ENCODE measurements at places on chromosomes 3 and 15. TPM values are rescaled to one million over a fixed set of nuclear protein-coding genes. Genes with fewer than 3 reads are reported as not detected.

DNA sequence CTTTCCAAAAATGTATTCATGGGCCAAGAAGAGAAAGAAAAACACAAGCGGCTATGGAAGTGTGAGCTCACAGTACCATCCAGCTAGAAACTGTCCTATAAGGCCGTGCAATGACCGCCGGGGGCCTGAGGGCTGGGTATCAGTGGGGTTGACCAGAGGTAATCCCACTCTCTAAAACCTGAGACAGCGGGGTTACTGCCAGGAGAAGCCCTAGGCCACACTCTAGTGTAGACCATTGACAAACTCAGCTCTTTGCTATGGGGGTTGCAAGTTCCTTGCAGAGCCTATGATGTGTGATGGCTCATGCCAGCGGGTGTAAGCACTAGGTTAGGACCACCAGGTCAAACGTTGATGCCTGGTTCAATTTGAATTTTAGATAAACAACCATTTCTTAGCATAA, 25.9 kb upstream of the SLCO2A1 start:
- H3K36me3 ChIP-seq: no peaks in the 10 kb centered on the region
- H3K27ac ChIP-seq: no peak overlapping the region
- H3K4me1 ChIP-seq: peaks cover 20% of the 10 kb centered on the region
- no peak overlapping the region for H3K4me3 ChIP-seq
- DNase-seq: no peak

Gene FETUB
- polyA plus RNA-seq: 5.8 TPM

DNA sequence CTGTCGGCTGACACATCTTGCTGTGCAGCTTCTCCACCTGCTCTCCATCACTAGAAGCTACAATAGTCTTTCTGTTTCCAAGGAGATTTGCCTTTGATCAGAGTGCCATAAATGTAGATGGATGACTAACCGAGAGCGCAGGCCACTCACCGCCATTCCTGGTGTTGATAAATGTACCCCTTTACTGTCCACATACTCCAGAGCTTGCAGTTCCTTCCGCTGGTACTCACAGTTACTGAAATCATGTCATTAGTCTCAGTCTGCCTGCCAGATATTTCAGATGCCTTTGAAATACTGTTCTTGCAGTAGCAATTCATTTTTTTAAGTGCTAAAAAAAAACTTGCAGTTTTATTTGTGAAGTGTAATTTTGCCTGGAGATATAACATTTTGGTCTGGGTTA, 72.3 kb downstream of the BLM start:
- no peak overlapping the region for H3K27ac ChIP-seq
- H3K36me3 ChIP-seq: no peaks in the 10 kb centered on the region
- H3K4me1 ChIP-seq: no peaks in the 10 kb centered on the region
- H3K4me3 ChIP-seq: no peak overlapping the region
- no peak for DNase-seq

- H3K4me1 ChIP-seq: no peaks in the 10 kb centered on the region
- no peak for DNase-seq
- H3K4me3 ChIP-seq: no peak overlapping the region
- no peak overlapping the region for H3K27ac ChIP-seq
- no peaks in the 10 kb centered on the region for H3K36me3 ChIP-seq
These were observed 71.0 kb downstream of the THSD4 start for GRCh38 chr15:71186267-71186666.

DNA sequence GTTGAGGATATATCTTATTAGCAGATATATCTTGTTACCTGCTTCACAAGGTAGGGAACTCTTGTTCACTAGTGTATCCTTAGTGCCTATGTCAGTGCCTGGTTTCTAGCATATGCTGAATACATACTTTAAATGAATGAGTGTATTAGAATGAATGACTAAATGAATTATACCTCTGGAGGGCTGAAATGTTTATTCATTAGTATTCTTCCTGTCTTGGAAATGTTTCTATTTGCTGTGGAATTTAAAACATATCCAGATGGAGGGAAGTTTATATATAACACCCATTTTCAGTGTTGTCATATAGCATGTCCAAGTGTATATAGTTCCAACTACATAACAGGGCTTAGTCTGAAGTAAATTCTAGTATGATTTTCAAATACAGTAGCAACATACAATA, 581.5 kb downstream of the TBL1XR1 start:
- no peaks in the 10 kb centered on the region for H3K27me3 ChIP-seq
- H3K4me1 ChIP-seq: no peaks in the 10 kb centered on the region
- no peaks in the 10 kb centered on the region for H3K36me3 ChIP-seq
- DNase-seq: no peak

GRCh38 chr3:63308072-63308471, 30.0 kb downstream of the SYNPR start:
- no peaks in the 10 kb centered on the region for H3K4me1 ChIP-seq
- H3K27ac ChIP-seq: no peak overlapping the region
- DNase-seq: no peak

GRCh38 chr3:184715943-184716621, 4.2 kb upstream of the MAGEF1 start:
- no peaks in the 10 kb centered on the region for H3K27me3 ChIP-seq
- H3K27ac ChIP-seq: peak overlapping the region; percentile 93

Gene TRPM1
- not detected for polyA plus RNA-seq

GRCh38 chr3:46666453-46666845, 27.0 kb downstream of the ALS2CL start:
- DNase-seq: no peak
- H3K27me3 ChIP-seq: no peaks in the 10 kb centered on the region
- no peak overlapping the region for H3K27ac ChIP-seq
- no peaks in the 10 kb centered on the region for H3K36me3 ChIP-seq

GRCh38 chr3:59254976-59255375, 205.2 kb upstream of the CFAP20DC start:
- H3K36me3 ChIP-seq: no peaks in the 10 kb centered on the region
- no peaks in the 10 kb centered on the region for H3K27me3 ChIP-seq

DNA sequence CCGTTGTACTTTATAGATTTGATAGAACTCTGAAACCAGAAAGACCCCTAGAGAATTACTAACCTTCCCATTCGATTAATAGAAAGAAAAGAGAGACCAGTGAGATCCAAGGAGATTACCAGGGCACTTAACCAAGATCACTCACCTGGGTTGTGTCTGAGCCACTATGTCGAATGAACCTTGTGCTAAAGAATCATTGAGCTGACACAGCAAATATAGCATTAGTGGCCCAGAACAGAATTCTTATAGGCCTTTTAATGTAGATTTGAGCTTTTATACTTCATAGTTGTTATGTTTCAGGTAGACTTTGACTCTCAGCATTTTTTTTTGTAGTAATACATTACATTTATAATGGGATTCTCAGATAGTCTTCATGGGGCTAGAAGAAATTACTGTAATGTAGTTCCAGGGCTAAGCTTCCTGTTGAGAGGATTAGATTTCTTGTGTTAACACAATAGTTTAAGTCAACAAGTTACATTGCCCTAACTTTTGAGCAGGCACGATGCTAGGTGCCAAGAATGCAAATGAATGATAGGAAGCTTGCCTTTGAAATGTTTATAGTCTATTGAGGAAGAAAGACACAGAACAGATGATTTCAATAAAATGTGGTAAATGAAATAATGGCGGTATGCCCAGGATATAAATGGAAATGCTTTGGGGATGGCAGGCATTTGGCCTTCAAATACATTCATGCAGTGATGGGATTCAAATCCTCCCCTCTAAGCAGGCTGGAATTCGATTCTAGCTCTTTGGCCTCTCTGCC, 24.4 kb upstream of the ABHD10 start:
- H3K36me3 ChIP-seq: no peaks in the 10 kb centered on the region
- H3K27ac ChIP-seq: peak overlapping the region; percentile 16
- H3K4me3 ChIP-seq: no peak overlapping the region
- H3K27me3 ChIP-seq: no peaks in the 10 kb centered on the region

DNA sequence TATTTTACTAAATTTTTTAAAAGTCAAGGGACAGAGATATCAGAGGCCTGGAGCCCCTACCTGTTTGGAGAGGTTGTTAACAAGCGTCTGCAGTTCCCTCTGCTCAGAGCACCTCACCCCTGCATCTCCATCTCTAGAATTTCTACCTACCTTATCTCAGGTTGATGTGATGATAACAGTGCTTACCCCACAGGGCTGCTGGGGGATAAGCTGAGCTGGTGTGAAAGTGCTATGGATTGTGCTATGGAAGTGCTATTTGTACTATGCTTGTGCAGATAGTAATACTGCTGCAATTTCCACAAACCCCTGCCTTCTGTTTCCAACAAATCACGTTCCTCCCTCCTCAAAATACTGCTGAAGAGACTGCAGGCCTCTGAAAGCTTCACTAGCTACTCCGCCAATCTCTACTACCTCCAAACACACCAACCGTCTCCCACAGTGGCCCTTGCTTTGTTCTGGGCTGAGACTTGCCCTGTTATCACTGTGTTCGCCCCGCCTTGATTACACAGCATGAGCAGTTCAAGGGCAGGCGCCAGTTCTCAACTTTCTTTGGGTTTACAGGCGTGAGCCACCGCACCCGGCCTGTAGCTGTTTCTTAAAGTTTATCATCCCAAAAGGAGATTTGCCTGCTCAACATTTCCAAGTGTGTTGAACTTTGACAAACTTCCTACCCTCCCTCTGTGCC, 28.4 kb upstream of the PARL start:
- no peak overlapping the region for H3K4me3 ChIP-seq
- H3K36me3 ChIP-seq: no peaks in the 10 kb centered on the region
- DNase-seq: peak; percentile 30
- no peaks in the 10 kb centered on the region for H3K4me1 ChIP-seq
- no peaks in the 10 kb centered on the region for H3K27me3 ChIP-seq

Gene ANKRD34C
- not detected for polyA plus RNA-seq

Gene CCR4
- not detected for polyA plus RNA-seq

Gene AGBL1
- polyA plus RNA-seq: not detected

GRCh38 chr15:66842710-66843441, 140.8 kb downstream of the SMAD6 start:
- H3K4me3 ChIP-seq: no peak overlapping the region
- DNase-seq: peak; percentile 89
- peak overlapping the region; percentile 98 for H3K27ac ChIP-seq
- H3K27me3 ChIP-seq: no peaks in the 10 kb centered on the region
- H3K4me1 ChIP-seq: peaks cover 26% of the 10 kb centered on the region

DNA sequence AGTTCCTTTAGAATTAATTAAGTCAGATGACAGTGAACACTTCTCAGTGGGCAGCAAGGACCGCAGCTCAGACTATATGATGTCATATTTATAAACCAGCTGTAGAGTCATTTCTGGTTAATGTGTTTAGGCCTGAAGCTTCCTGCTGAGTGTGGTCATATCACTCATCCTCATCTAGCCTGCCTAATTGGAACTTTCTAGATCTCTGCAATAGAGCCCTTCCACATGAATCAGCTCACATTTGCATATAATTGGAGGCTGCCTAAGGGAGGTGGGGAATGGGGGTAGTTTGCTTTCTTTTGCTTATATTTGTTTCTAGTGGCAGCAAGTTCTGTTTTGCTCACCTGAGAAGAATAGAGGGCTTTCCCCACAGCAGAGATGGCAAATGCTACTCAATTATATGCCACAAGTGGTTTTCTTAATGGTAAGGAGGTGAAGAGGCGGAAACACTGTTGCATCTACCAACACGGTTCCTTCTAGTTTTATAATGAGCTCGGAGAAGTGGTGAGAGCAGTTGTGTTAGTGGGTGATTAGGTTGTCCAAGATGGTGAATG, 148.1 kb downstream of the KLHL25 start:
- no peaks in the 10 kb centered on the region for H3K27me3 ChIP-seq
- H3K27ac ChIP-seq: no peak overlapping the region

Gene LSAMP
- 16.6 TPM for polyA plus RNA-seq

Gene RLBP1
- polyA plus RNA-seq: not detected

DNA sequence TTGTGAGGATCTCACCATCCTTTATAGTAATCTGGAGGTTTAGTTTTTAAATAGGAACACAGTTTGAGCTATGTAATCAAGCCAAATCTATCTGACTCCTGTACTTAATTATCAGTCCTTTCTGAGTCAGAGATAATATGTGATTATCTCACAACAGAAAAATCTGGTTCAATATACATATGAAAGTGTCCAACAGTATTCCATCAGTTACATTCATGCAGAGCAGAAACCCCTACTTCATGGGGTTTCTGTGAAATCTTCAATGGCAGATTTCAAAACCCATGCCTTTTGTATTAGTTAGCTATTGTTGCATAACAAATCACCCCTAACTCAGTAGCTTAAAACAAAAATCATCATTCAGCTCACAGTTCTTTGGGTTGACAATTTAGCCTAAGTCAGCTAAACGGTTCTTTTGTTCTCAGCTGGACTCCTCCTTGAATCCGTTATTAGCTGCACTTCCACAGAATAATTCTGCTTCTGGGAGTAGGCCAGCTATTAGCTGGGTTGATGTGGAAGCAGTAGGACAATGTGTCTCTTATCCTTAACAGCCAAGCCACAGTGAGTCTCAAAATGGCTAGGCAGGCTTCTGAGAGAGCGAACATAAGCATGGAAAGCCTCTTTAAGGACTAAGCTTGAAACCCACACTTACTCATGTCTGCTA, 42.9 kb upstream of the ARPP21 start:
- no peak overlapping the region for H3K4me3 ChIP-seq
- no peaks in the 10 kb centered on the region for H3K36me3 ChIP-seq
- no peak for DNase-seq
- no peak overlapping the region for H3K27ac ChIP-seq

DNA sequence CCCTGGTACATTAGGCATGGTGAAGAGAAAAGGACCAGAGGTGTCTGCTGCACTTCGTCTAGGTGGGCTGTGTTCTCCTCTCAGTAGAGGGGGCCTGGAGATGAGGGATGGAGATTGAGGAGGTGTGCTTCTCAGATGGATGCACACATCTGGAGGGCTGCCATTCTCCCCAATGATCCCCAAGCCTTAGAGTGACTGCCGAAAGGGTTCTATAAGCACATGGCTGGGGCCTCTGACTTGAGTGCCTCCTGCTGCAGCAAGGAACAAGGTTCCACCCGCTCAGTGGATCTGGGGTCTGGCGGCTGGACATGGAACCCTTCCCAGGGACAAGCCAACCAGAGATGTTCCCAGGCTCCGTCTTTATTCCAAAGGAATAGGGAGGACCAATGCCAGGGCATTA, 66.8 kb downstream of the CPN2 start:
- H3K36me3 ChIP-seq: no peaks in the 10 kb centered on the region
- no peak for DNase-seq
- no peak overlapping the region for H3K27ac ChIP-seq
- H3K4me1 ChIP-seq: peaks cover 23% of the 10 kb centered on the region
- no peaks in the 10 kb centered on the region for H3K27me3 ChIP-seq

GRCh38 chr3:126201168-126201567, 20.8 kb upstream of the ALDH1L1 start:
- H3K27ac ChIP-seq: no peak overlapping the region
- H3K4me1 ChIP-seq: no peaks in the 10 kb centered on the region
- DNase-seq: no peak
- H3K27me3 ChIP-seq: no peaks in the 10 kb centered on the region
- no peak overlapping the region for H3K4me3 ChIP-seq
- H3K36me3 ChIP-seq: no peaks in the 10 kb centered on the region

Gene C15orf62
- polyA plus RNA-seq: 0.77 TPM

Gene SAMD7
- not detected for polyA plus RNA-seq

Gene AHSG
- polyA plus RNA-seq: 568 TPM

- no peaks in the 10 kb centered on the region for H3K36me3 ChIP-seq
- no peaks in the 10 kb centered on the region for H3K4me1 ChIP-seq
- H3K27me3 ChIP-seq: no peaks in the 10 kb centered on the region
- no peak for DNase-seq
These were observed 548.1 kb upstream of the LMCD1 start for GRCh38 chr3:7953449-7954014.

Data from hepatocyte (in vitro differentiated cells).